ENCODE measurements at places on chromosomes 6 and 20. TPM values are rescaled to one million over a fixed set of nuclear protein-coding genes. Genes with fewer than 3 reads are reported as not detected.

DNA sequence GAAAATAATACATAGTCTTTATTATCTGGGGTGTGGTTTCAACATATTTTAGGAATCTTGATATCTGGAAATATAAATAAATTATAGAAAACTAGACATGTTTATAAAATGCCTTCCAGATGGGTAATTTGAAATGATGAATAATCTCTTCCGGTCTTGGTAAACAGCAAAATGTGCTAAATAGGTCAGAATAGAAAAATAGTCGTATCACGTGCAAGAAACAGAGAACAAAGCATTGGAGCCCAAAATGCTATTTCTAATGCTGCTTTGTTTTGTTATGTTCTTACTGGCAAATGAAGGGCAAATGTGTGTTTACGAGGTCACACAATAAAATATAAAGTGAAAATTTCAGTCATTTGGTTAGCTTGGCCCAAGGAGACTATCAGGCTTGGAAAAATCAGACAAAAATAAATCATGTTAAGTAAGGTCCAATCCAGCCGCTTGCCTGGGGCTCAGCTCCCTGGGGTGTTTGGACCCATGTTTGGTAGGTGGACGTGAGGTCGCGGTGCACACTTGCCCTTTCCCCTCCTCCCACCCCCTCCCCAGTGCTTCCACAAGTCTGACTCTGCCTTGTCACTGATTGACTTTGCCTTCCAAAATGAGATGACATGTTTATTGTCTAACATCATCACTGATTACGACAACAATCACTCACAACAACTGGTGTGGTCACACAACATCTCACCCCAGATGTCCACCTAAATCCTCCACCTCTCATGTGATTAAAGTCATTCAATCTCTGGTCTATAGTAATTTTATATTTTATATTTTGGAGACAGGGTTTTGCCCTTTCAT, 56.0 kb downstream of the RIN2 start:
- no peaks in the 10 kb centered on the region for H3K27me3 ChIP-seq
- H3K27ac ChIP-seq = peak overlapping the region; percentile 97
- peak; percentile 31 for DNase-seq
- no peaks in the 10 kb centered on the region for H3K36me3 ChIP-seq
- peaks cover 68% of the 10 kb centered on the region for H3K4me1 ChIP-seq

- H3K27me3 ChIP-seq = no peaks in the 10 kb centered on the region
- no peak overlapping the region for H3K27ac ChIP-seq
- H3K36me3 ChIP-seq = no peaks in the 10 kb centered on the region
- peaks cover 9% of the 10 kb centered on the region for H3K4me1 ChIP-seq
- no peak for DNase-seq
- H3K4me3 ChIP-seq = no peak overlapping the region
Measured at GRCh38 chr6:2447318-2447920, 202.0 kb upstream of the GMDS start.

- no peak overlapping the region for H3K27ac ChIP-seq
- DNase-seq = no peak
- no peaks in the 10 kb centered on the region for H3K4me1 ChIP-seq
Measured at GRCh38 chr6:160102956-160103824, 18.4 kb upstream of the SLC22A1 start.

Gene CST7
- total RNA-seq = not detected

GRCh38 chr6:26607434-26608230, 10.9 kb downstream of the ABT1 start:
- no peak overlapping the region for H3K27ac ChIP-seq
- no peaks in the 10 kb centered on the region for H3K4me1 ChIP-seq
- no peaks in the 10 kb centered on the region for H3K27me3 ChIP-seq
- peak; percentile 46 for DNase-seq
- H3K36me3 ChIP-seq = no peaks in the 10 kb centered on the region
- no peak overlapping the region for H3K4me3 ChIP-seq

GRCh38 chr6:117459204-117459944, 23.1 kb upstream of the DCBLD1 start:
- no peaks in the 10 kb centered on the region for H3K36me3 ChIP-seq
- no peak for DNase-seq
- H3K27me3 ChIP-seq = no peaks in the 10 kb centered on the region
- no peak overlapping the region for H3K27ac ChIP-seq

Gene ASIP
- not detected for total RNA-seq

GRCh38 chr6:159152782-159153181, 16.4 kb upstream of the FNDC1 start:
- DNase-seq = no peak
- H3K36me3 ChIP-seq = no peaks in the 10 kb centered on the region
- no peaks in the 10 kb centered on the region for H3K27me3 ChIP-seq

DNA sequence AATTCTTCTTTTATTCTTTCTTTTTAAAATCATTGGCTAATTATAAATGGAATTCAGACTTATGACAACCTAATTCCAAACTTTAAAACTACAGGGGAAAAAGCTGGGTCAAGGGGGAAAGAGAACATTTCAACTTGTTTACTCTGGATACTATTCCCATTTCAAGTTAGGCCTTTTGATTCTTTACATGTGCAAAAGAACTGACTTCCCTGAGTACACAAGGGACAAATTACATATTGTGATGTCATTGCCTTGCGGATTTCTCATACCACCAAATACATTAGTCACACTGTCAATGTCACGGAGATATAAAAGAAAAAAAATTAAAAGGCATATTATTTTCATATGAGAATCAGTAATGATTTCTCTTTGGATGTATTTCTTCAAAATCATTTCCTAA, 96.5 kb upstream of the TBX18 start:
- H3K27ac ChIP-seq = no peak overlapping the region
- H3K27me3 ChIP-seq = no peaks in the 10 kb centered on the region
- H3K4me3 ChIP-seq = no peak overlapping the region
- no peak for DNase-seq

- H3K36me3 ChIP-seq = no peaks in the 10 kb centered on the region
- peaks cover 15% of the 10 kb centered on the region for H3K4me1 ChIP-seq
- H3K4me3 ChIP-seq = no peak overlapping the region
- DNase-seq = no peak
- H3K27ac ChIP-seq = no peak overlapping the region
Measured at GRCh38 chr6:36345681-36346466, 9.2 kb upstream of the BNIP5 start.

Gene IBTK
- 47.0 TPM for total RNA-seq

- H3K4me3 ChIP-seq = no peak overlapping the region
- DNase-seq = no peak
- H3K4me1 ChIP-seq = peaks cover 19% of the 10 kb centered on the region
- no peaks in the 10 kb centered on the region for H3K36me3 ChIP-seq
- H3K27ac ChIP-seq = no peak overlapping the region
- no peaks in the 10 kb centered on the region for H3K27me3 ChIP-seq
Measured at GRCh38 chr6:37862430-37862829, 42.9 kb downstream of the ZFAND3 start.

DNA sequence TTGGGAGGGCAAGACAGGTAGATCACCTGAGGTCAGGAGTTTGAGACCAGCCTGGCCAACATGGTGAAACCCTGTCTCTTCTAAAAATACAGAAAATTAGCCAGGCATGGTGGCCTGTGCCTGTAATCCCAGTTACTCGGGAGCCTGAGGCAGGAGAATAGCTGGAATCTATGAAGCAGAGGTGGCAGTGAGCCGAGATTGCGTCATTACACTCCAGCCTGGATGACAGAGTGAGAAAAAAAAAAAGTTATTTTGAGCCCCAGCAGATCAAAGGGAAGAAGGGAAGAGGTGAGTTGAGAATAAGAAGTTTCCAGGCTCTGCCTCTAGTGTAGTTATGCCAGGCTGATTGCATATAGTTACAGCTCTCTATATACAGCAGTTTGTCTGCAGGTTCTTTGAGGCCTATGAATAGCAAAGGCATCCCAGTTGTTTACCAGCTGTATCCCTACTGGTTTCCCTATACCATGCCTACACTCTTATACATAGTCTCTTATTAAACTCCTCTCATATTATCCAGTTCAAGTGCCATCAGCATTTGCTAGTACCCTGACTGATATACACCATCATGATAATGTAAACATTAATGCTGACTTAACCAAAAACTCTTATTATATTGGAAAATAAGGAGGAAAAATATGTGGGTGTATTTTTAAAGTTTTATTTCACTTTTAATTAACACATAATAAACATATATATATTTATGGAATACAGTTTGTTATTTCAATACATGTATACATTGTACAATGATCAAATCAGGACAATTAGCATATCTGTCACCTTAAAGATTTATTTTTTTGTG, 823.6 kb upstream of the ADGRB3 start:
- no peaks in the 10 kb centered on the region for H3K27me3 ChIP-seq
- H3K4me1 ChIP-seq = no peaks in the 10 kb centered on the region
- no peak overlapping the region for H3K4me3 ChIP-seq
- H3K36me3 ChIP-seq = no peaks in the 10 kb centered on the region
- no peak overlapping the region for H3K27ac ChIP-seq

GRCh38 chr6:15626878-15627674, 35.8 kb downstream of the DTNBP1 start:
- no peak for DNase-seq
- no peaks in the 10 kb centered on the region for H3K4me1 ChIP-seq
- H3K27ac ChIP-seq = no peak overlapping the region
- no peak overlapping the region for H3K4me3 ChIP-seq
- H3K27me3 ChIP-seq = no peaks in the 10 kb centered on the region
- H3K36me3 ChIP-seq = peaks cover 7% of the 10 kb centered on the region

- H3K27me3 ChIP-seq = no peaks in the 10 kb centered on the region
- no peak overlapping the region for H3K27ac ChIP-seq
- no peaks in the 10 kb centered on the region for H3K36me3 ChIP-seq
- DNase-seq = no peak
Measured at GRCh38 chr6:13147376-13147775, 181.0 kb downstream of the TBC1D7 start.

Gene BNIP5
- total RNA-seq = not detected

- no peak overlapping the region for H3K27ac ChIP-seq
- no peaks in the 10 kb centered on the region for H3K4me1 ChIP-seq
- H3K27me3 ChIP-seq = 0 out of 2 replicates have a peak, but pooled peaks cover 3% of the 10 kb centered on the region
- no peak overlapping the region for H3K4me3 ChIP-seq
Measured at GRCh38 chr20:52239102-52239501, 47.5 kb upstream of the ZFP64 start.

DNA sequence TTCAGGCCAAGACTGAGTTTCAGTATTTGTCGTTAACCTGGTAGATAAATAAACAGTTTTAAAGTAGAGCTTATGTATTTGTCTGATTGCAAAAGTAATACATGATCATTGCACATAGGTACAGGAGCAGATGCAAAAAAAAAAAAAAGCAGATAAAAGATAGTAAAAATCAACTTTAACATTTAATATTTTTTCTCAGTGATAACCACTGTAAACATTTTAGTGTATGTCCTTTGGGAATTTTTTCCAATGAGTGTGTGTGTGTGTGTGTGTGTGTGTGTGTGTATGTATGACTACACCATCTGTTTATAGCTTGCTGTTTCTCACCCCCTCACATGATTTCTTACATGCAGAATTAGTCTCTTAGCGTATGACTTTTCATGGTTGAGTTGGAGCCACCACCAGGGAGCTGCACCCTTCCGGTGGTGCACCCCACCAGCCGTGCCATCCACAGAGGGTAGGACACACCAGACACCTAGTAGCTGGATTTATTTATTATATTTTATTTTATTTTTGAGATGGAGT, 26.3 kb downstream of the WRNIP1 start:
- H3K27ac ChIP-seq = no peak overlapping the region
- H3K36me3 ChIP-seq = peaks cover 20% of the 10 kb centered on the region
- H3K27me3 ChIP-seq = no peaks in the 10 kb centered on the region
- no peak for DNase-seq
- peaks cover 61% of the 10 kb centered on the region for H3K4me1 ChIP-seq

- H3K27ac ChIP-seq = no peak overlapping the region
- H3K27me3 ChIP-seq = no peaks in the 10 kb centered on the region
- H3K4me3 ChIP-seq = no peak overlapping the region
Measured at GRCh38 chr6:69792292-69792691, 4.5 kb downstream of the LMBRD1 start.

Gene DEFB115
- not detected for total RNA-seq
